Caco-2 (cell line): ENCODE measurements at places on chromosomes 7 and 10. TPM values are rescaled to one million over a fixed set of nuclear protein-coding genes. Genes with fewer than 3 reads are reported as not detected.

- no peak overlapping the region for H3K4me3 ChIP-seq
- peaks cover 24% of the 10 kb centered on the region for H3K4me1 ChIP-seq
These were observed 61.3 kb upstream of the CAV2 start for GRCh38 chr7:116438267-116438666.

DNA sequence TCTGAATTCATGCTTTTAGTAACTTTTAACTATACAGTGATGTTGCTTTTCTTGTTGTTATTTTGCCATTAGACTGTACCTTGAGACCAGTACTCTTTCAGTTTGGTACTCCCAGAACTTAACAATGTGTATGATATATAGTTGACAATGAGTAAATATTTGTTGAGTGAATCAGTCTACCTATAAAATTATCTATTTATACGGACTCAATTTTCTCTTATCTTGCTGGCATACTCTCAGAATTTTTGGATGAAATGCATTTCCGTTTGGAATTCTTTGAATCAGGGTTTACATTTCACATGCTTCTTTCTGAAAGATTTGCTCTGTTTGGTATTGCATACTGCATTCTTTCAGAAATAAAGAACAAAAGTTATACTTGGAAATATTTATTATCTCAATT is 47.8 kb upstream of the LRRC17 start:
- no peak for DNase-seq
- H3K27me3 ChIP-seq = no peaks in the 10 kb centered on the region
- no peaks in the 10 kb centered on the region for H3K4me1 ChIP-seq
- H3K36me3 ChIP-seq = no peaks in the 10 kb centered on the region
- no peak overlapping the region for H3K27ac ChIP-seq
- no peak overlapping the region for H3K4me3 ChIP-seq

GRCh38 chr10:43607199-43607573 is 948 bp downstream of the ZNF485 start:
- peak overlapping the region; percentile 52 for H3K27ac ChIP-seq
- DNase-seq = no peak
- H3K27me3 ChIP-seq = no peaks in the 10 kb centered on the region
- H3K36me3 ChIP-seq = peaks cover 2% of the 10 kb centered on the region; the same call in 1 of the 2 replicates
- H3K4me3 ChIP-seq = peak overlapping the region; percentile 62

- H3K27ac ChIP-seq = no peak overlapping the region
- H3K4me1 ChIP-seq = no peaks in the 10 kb centered on the region
- H3K36me3 ChIP-seq = no peaks in the 10 kb centered on the region
- H3K27me3 ChIP-seq = no peaks in the 10 kb centered on the region
- H3K4me3 ChIP-seq = no peak overlapping the region
These were observed 312.9 kb downstream of the TCERG1L start for GRCh38 chr10:130998642-130999041.

DNA sequence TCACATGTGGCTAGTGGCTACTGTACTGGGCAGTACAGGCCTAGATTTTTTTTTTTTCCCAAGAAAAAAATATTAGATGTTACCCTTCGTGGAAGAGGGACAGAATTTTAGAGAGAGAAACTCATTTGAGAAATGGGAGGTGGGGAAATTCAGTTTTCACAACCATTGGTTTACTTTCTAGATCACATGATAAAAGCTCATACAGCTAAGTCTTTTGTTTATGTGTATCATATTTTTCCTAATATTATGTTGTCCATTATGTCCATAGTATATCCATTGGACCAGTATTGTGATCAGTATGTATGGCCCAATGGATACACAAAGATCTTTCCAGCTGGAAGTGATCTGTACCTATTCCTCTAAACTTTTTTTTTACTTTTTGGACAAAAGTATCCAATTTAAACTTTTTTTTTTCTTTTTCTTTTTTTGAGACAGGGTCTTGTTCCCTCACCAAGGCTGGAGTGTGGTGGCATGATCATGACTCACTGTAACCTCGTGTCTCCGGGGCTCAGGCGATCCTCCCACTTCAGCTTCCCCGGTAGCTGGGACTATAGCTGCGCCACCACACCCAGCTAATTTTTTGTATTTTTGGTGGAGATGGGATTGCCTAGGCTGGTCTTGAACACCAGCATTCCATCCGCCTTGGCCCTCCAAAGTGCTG is 4.1 kb downstream of the CALU start:
- H3K36me3 ChIP-seq = no peaks in the 10 kb centered on the region
- no peaks in the 10 kb centered on the region for H3K27me3 ChIP-seq
- no peak overlapping the region for H3K27ac ChIP-seq
- H3K4me1 ChIP-seq = peaks cover 45% of the 10 kb centered on the region

GRCh38 chr7:149753375-149754233 is 19.8 kb downstream of the ZNF467 start:
- H3K27ac ChIP-seq = no peak overlapping the region
- H3K36me3 ChIP-seq = no peaks in the 10 kb centered on the region

DNA sequence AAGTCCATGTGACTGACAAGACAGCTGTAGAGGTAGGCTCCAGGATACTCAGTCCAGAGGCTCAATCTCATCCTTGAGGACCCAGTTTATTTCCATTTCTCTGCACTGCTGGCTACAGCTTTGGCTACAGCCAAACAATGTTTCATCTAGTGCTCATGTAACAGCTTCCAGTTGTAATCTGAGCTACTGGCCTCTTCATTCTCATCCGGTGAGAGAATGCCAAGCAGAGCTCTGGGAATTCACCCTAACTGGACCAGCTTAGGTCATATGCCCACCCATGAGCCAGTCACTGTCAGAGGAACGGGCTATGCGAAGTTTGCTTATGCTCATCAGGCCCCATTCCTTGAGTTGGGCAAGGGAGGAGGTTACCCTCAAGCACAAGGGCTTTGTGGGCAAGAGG is 192.9 kb downstream of the EVX1 start:
- no peak for DNase-seq
- no peak overlapping the region for H3K4me3 ChIP-seq
- H3K27ac ChIP-seq = no peak overlapping the region
- H3K4me1 ChIP-seq = no peaks in the 10 kb centered on the region
- no peaks in the 10 kb centered on the region for H3K36me3 ChIP-seq

GRCh38 chr7:66082886-66083415 is 7.3 kb downstream of the ASL start:
- no peaks in the 10 kb centered on the region for H3K4me1 ChIP-seq
- no peak overlapping the region for H3K4me3 ChIP-seq
- no peaks in the 10 kb centered on the region; the same call in 1 of the 2 replicates for H3K36me3 ChIP-seq
- no peaks in the 10 kb centered on the region for H3K27me3 ChIP-seq

DNA sequence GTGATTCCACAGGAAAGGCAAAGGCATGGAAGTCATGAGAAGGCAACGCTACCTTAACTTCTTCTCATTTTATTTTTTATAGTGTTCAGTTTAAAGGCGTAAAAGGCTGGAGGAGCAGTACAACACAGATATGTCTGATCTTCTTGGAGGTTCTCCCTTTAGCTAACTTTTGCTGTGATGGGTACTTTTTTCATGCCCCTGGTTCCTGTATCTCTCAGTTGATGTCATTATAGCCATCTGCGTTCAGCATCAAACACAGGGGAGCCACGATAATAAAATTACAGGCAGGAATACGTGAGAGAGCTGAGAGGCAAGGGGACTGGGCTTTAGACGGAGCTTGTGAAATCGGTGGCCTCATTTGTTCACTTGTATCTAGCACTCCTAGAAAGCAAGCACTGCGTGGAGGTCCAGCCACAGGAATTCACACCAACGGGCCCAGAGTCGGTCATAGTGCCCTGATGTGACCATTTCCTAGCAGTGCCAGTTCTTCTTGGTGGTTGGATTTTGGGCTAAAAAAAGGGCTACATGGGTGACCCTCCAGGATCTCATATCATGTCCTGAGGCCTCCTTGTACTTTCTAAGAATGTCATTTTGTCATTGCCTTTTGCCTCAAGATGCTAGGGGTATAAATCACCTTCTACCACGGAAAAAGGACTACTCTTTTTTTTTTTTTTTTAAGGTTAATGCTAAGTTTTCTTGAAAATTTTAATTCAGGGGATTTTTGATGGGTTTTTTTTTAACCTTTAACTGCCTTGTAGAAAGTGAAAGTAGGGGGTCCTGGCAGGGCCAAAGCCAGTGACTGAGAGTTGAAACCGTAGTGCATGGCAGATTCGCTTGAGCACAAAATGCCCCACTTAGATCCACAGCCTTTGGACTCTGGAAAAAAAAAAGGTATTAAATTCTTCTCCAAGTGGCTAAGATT is 191.5 kb downstream of the CELF2 start:
- no peaks in the 10 kb centered on the region for H3K36me3 ChIP-seq
- no peak for DNase-seq
- H3K27ac ChIP-seq = no peak overlapping the region
- no peaks in the 10 kb centered on the region for H3K4me1 ChIP-seq
- no peak overlapping the region for H3K4me3 ChIP-seq

- no peak overlapping the region for H3K4me3 ChIP-seq
- H3K27ac ChIP-seq = no peak overlapping the region
- H3K4me1 ChIP-seq = no peaks in the 10 kb centered on the region
- H3K27me3 ChIP-seq = no peaks in the 10 kb centered on the region
These were observed 310.4 kb downstream of the CTNNA3 start for GRCh38 chr10:67385566-67385965.

The LRRTM3 gene
- not detected in 2 replicates for total RNA-seq

The STAG3 gene
- 1.3 TPM in 2 replicates for total RNA-seq

The PDE6C gene
- not detected in 2 replicates for total RNA-seq
